ENCODE measurements at places on chromosomes 5 and 9.

- DNase-seq = no peak
Measured at GRCh38 chr9:72983512-72984225, 30.8 kb upstream of the ALDH1A1 start.

DNA sequence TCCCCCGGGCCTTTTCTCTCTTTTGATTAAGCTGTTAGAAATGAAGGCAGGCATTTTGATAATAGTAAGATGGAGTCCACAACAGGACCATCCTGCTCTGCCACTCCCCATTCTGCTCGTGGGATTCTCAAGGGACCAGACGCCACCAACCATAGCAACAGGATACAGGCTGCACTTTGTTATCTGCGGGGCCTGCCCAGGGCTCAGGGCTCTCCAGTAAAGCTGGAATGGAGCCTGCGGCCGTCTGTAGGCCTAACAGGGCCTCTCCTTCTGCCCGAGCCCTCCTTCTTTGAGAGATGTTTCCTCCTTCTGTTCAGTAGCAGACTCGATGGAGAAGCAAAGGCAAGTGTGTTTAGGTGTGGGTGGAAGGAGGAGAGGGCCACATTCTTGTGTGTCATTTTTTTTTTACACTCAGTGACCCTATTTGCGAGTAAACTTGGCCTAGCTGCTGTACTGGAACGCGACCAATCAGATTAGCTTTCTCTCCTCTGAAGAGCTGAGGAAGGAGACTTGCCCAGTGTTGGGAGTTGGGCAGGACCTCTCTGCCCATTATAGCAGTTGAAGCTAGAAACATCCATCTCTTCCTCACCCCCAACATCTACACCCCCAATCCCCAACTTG is 8.9 kb upstream of the EPB41L4B start:
- DNase-seq = no peak

DNA sequence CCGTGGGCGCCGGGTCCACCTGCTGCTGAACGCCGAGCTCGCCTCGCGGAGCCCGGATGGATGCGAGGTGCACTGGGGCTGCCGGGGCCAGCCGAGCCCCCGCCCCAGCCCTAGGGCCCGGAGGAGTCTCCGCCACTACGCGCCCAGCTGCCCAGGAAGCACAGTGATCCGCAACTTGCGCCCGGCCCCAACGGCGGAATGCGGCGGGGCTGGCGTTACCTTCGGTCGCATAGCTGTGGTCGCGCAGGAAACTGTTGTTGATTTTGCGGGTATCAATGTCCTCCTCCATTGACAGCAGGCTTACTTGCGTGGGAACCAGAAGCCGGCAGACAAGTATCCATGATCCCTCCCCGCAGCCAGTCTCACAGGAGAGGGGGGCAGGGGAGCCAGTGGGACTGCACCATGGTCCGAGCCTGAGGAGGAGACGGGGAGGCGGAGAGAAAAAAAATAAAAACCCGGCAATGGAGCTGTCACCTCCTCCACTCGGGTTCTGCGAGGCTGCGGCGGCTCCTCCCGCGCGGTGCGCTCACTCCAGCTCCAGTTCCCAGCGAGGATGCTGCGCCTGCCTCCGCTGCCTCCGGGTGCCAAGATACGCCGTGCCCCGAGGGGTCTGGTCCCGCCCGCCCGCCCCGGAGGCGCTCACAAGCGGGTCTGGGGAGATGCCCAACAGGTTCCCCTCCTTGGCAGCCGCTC is 628 bp downstream of the PPP2R2B start:
- DNase-seq = peak; percentile 26

- DNase-seq = no peak
Measured at GRCh38 chr5:135373736-135374515, 25.1 kb downstream of the MACROH2A1 start.

- no peak for DNase-seq
Measured at GRCh38 chr9:14341437-14342122, 27.6 kb upstream of the NFIB start.

GRCh38 chr9:101311758-101312420 is 72.9 kb downstream of the BAAT start:
- no peak for DNase-seq

GRCh38 chr5:90356622-90357021 is 52.9 kb downstream of the CETN3 start:
- DNase-seq = no peak

DNA sequence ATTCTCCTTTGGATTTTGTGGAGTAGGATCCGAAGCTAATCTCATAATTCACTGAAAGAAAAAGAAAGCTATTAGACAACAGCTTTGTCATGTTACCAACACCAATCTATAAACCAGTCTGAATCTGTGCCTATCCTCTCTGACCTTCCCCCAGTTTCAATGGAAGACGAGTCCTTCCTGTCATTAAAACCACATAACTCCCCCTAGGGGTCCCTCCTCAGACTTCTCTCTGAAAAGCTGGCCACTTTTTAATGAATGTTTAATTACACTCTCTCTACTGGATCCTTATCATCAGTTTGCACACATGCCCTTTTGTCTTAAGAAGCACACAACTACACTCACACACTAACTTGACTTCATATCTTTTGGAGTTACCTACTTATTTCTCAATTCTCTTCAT is 98.0 kb upstream of the TSLP start:
- no peak for DNase-seq

- DNase-seq = peak; percentile 3
Measured at GRCh38 chr9:105114964-105115728, 129.3 kb upstream of the SLC44A1 start.

- no peak for DNase-seq
Measured at GRCh38 chr5:172180936-172181335, 7.1 kb downstream of the STK10 start.

DNA sequence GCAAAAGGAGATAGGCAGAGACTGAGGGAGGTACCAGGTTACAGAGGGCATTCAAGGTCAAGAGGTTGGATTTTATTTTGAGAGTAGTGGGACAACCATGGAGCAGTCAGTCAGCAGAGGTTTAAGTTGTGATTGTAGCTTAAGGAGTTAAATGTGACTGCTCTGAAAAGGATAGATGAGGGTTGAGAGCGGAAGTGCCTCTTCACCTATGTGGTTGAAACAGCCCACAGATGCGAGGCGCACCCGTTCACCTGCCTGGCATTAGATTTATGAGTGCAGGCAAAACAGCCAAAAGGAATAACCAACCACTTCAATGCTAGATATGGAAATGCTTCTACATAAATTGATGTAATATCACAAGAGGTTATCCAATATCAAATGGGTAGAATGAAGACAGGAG is 8.4 kb downstream of the ZNF474 start:
- no peak for DNase-seq

DNA sequence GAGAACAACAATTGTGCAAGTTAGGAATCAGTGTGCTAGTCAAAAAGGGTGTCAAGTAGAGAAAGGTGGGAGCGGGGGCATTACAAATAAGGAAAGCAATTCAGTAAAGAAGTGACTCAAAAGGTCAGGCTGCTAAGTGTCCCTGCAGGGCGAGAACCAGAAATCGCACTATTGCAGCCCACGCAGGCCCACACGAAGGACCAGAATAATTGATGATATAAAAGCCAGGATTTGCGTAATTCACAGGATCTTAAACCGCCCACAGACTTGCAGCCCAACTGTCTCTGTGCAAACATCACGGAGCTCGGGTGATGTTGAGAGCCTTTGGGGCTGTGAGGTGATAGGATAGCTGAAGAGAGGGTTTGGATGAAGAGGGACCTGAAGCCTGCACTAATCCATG is 349.0 kb downstream of the BRINP1 start:
- no peak for DNase-seq

- no peak for DNase-seq
Measured at GRCh38 chr9:99682870-99683269, 138.8 kb upstream of the NR4A3 start.

DNA sequence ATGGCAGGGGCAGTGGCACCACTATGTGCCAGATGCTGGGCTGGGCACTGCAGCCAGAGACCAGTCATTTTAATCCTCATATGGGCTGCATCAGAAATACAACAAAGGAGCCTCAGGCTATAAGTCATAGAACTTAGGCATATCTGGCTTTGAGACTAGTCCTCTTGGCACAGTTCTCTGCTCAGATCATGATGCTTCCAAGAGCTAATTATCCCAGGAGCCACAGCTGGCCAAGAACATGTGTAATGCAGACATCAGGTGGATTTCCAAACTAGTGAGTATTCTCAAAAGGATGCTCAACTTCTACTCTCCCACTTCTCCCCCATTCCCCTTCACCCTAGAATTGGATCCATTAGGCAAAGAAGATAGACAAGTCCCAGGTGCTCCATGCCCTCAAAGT is 562.2 kb upstream of the TRPC7 start:
- no peak for DNase-seq

DNA sequence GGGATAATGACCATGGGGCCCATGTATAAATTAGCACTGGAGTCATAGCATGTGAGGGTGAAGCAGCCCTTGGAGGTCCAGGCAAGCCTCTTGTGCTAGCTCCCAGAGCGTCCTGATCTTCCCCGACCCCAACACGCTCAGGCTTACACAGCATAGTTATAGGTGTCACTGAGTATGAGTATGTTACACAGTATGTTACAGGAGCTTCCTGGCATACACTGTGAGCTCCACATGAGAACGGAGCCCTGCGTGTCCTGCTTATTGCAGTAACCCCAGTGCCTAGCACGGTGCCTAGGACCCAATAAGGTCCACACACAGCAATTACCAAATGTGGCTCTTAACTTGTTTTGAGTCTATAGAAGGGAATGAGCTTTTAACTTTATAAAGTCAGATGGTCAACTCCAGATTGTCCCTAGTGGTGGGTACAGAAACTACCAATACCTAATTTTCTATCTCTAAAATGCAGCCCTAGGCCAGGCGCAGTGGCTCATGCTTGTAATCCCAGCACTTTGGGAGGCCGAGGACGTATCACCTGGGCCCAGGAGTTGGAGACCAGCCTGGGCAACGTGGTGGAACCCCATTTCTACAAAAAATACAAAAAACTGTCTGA is 64.1 kb downstream of the PLAC8L1 start:
- DNase-seq = no peak

- DNase-seq = no peak
Measured at GRCh38 chr5:77213601-77214000, 3.1 kb downstream of the PDE8B start.

- no peak for DNase-seq
Measured at GRCh38 chr5:142753116-142753631, 17.0 kb upstream of the ARHGAP26 start.

DNA sequence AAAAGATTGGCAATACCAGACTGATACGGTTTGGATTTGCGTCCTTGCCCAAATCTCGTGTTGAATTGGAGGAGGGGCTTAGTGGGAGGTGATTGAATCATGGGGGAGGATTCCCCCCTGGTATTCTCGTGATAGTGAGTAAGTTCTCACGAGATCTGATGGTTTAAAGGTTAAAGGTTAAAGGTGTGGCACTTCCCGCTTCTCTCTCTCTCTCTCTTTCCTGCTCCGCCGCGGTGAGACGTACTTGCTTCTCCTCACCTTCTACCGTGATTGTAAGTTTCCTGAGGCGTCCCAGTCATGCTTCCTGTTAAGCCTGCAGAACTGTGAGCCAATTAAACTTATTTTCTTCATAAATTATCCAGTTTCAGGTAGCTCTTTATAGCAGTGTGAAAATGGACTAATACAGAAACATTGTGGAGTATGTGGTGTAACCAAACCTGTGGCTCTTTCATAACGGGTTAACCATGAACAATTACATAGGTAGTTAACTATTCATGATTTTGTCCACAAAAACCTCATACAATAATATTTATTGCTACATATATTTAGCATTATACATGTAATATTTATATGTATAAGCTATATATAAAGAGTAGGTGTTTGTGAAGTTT is 107.5 kb downstream of the ANXA1 start:
- no peak for DNase-seq

- DNase-seq = peak; percentile 51
Measured at GRCh38 chr9:93451849-93452709, 594 bp downstream of the FAM120A start.

GRCh38 chr9:91421128-91421765 is 2.4 kb downstream of the NFIL3 start:
- no peak for DNase-seq

GRCh38 chr5:38339446-38339845 is 81.1 kb downstream of the EGFLAM start:
- DNase-seq = no peak

GRCh38 chr9:103798620-103799019 is 295.5 kb upstream of the SMC2 start:
- DNase-seq = no peak

DNA sequence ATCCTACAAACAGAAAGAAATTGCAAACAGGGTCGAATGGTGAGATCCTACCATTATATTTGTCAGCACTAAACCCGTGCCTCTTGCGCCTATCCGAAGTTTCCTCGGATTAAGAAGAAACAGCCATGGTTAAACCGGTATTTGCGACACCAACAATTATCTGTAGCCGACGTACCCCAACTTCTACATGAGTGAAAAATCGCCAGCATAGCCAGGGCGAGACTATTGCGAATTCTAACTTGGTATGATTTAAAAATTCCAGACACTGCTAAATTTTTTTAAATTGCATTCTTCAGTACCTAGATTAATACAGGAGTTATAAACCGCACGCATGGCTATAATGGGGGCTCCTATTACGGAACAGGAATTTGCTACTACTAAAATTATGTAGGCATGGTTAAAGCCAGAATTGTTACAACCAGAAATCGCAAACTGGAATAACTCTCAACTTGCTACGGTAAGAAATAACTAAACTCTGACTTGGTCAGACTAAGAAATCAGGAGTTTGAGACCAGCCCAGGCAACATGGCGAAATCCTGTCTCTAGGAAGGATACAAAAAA is 25.3 kb upstream of the ANXA2R start:
- DNase-seq = no peak

GRCh38 chr9:97280755-97281330 is 26.6 kb upstream of the CCDC180 start:
- DNase-seq = no peak

GRCh38 chr5:75234251-75234650 is 2.4 kb downstream of the ANKRD31 start:
- no peak for DNase-seq

GRCh38 chr9:108211411-108211955 is 644.3 kb downstream of the ACTL7B start:
- DNase-seq = no peak

- no peak for DNase-seq
Measured at GRCh38 chr9:116644091-116644688, 42.9 kb upstream of the TRIM32 start.

- DNase-seq = no peak
Measured at GRCh38 chr9:14406463-14406862, 92.5 kb upstream of the NFIB start.

GRCh38 chr5:56734091-56734694 is 81.2 kb upstream of the MAP3K1 start:
- no peak for DNase-seq

DNA sequence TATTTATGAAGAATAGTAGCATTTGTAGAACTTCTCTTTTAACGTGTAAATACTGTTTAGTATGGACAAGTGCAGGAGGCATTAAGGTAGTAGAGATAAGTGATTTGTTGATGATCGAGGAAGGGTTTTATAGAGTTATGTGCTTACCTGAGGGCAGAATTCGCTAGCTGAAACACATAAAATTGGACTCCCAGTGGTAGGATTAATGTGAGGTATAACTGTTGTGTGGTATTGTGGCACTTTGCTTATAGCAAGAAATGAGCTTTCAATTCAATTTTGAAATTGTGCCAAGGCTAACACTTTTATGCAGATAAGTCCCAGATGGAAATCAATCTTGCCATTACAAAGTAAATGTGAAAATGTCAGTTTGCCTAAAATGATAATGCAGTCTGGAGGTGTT is 1.2 kb downstream of the AP3S1 start:
- DNase-seq = no peak

All from activated naive CD4-positive, alpha-beta T cell treated with Interleukin-2 at 50 U/mL for 16 hours (primary cell).